ENCODE measurements at places on chromosomes 3 and 15. TPM values are rescaled to one million over a fixed set of nuclear protein-coding genes. Genes with fewer than 3 reads are reported as not detected.

LRRIQ4 gene
- 1.3 TPM for total RNA-seq

SERINC4 gene
- 0.46 TPM for total RNA-seq

SUSD5 gene
- 0.35 TPM for total RNA-seq

CCK gene
- total RNA-seq = 2.7 TPM

TNIK gene
- 30.7 TPM for total RNA-seq

FILIP1L gene
- total RNA-seq = 16.8 TPM

GPR62 gene
- not detected for total RNA-seq

- no peaks in the 10 kb centered on the region for H3K36me3 ChIP-seq
- H3K27me3 ChIP-seq = no peaks in the 10 kb centered on the region
- H3K4me3 ChIP-seq = no peak overlapping the region
- DNase-seq = peak; percentile 46
Observed at GRCh38 chr3:9251055-9251786, 1.8 kb upstream of the SRGAP3 start.

GRCh38 chr3:12486916-12487315 is 2.6 kb downstream of the TSEN2 start:
- no peak overlapping the region for H3K4me3 ChIP-seq
- H3K27me3 ChIP-seq = no peaks in the 10 kb centered on the region

GRCh38 chr3:149299938-149300801 is 33.3 kb downstream of the TM4SF18 start:
- peak overlapping the region; percentile 42 for H3K4me3 ChIP-seq
- peaks cover 55% of the 10 kb centered on the region for H3K4me1 ChIP-seq
- H3K36me3 ChIP-seq = no peaks in the 10 kb centered on the region

- H3K27ac ChIP-seq = no peak overlapping the region
- H3K36me3 ChIP-seq = no peaks in the 10 kb centered on the region
- H3K4me1 ChIP-seq = no peaks in the 10 kb centered on the region
- H3K27me3 ChIP-seq = no peaks in the 10 kb centered on the region
- no peak for DNase-seq
Observed at GRCh38 chr15:25544076-25544475, 105.3 kb upstream of the UBE3A start.

DNA sequence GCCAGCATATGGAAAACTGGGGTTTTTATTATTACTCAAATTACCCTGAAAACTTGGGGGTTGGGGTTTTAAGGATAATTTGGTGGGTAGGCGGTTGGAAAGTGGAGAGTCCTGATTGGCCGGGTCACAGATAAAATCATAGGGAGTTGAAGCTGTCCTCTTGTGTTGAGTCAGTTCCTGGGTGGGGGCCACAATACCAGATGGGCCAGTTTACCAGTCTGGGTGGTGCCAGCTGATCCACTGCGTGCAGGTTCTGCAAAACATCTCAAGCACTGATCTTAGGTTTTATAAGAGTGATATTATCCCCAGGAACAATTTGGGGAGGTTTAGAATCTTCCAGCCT is 4.9 kb upstream of the ZNF662 start:
- H3K27ac ChIP-seq = peak overlapping the region; percentile 68
- peak; percentile 74 for DNase-seq
- H3K36me3 ChIP-seq = no peaks in the 10 kb centered on the region
- H3K27me3 ChIP-seq = no peaks in the 10 kb centered on the region
- peaks cover 43% of the 10 kb centered on the region for H3K4me1 ChIP-seq
- H3K4me3 ChIP-seq = peak overlapping the region; percentile 37

GRCh38 chr3:25662736-25663320 is 1.9 kb downstream of the TOP2B start:
- peaks cover 17% of the 10 kb centered on the region for H3K4me1 ChIP-seq
- H3K27me3 ChIP-seq = no peaks in the 10 kb centered on the region
- H3K4me3 ChIP-seq = peak overlapping the region; percentile 89
- H3K27ac ChIP-seq = peak overlapping the region; percentile 64

DNA sequence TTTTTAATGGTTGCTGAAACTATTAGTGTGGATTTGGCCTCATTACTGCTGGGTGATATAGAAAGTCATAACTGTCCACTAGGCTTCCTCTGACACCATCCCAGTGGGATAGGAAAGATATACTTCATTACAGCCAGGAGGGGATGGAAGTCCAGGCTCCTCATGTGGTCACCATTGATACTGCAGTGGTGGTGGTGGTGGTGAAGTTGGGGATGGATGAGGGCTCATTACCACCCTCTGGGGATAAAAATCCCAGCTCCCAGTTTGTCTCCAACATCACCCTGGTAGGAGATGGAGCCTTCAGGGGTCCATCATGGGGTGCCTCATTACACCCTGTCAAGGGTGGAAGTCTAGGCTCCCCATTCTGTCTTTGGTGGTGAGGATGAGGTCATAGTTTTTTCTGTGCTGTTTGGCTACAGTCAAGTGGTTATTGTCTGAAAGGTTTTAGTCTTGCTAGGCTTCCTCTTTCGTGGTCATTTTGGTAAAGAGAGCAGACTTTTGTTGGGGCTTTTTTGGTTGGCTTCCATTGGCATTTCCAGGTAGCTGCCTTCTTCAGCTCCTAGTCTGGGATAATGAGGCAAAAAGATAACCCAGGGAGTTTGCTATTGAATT is 30.1 kb upstream of the FILIP1L start:
- no peaks in the 10 kb centered on the region for H3K27me3 ChIP-seq
- no peak overlapping the region for H3K4me3 ChIP-seq
- no peak for DNase-seq

DNA sequence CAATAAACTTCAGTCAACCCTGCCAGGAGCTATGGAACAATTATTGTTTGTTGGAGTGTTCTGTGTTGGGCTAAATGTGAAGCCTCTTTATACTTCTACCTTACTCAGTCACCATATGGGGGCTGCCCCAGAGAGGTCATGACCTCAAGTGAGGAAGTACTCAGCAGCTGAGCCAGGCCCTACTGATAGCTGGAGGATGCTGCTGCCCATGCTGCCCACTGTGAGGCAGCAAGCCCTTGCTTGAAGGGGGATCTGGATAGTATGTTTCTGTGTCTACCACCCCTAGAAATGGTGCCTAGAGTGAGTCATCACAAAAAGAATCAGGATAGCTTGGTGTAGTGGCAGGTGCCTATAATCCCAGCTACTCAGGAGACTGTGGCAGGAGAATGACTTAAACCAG is 4.5 kb upstream of the RPL24 start:
- no peak for DNase-seq
- H3K4me1 ChIP-seq = peaks cover 9% of the 10 kb centered on the region
- no peaks in the 10 kb centered on the region for H3K27me3 ChIP-seq
- no peak overlapping the region for H3K4me3 ChIP-seq
- H3K36me3 ChIP-seq = peaks cover 2% of the 10 kb centered on the region
- H3K27ac ChIP-seq = no peak overlapping the region

DNA sequence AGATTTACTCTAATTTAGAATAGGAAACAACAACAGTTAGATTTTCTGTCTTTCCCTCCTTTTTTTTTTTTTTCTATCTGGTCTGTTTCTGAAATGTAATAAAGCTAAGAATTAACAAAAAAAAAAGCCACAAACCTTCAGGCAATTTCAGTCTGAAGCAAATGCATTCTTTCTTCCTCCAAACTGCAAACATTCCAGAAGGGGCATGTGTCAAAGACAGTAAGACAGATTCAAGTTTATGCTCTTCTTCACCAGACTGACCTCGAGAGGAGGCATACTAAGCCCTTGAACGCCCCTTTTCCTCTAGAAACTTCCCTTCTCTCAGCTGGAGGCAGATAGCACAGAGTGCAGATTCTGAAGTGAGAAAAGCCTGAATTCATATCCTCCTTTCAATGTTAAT is 654.6 kb upstream of the LMCD1 start:
- no peak overlapping the region for H3K4me3 ChIP-seq
- no peak overlapping the region for H3K27ac ChIP-seq
- H3K4me1 ChIP-seq = no peaks in the 10 kb centered on the region

- no peaks in the 10 kb centered on the region for H3K27me3 ChIP-seq
- peaks cover 11% of the 10 kb centered on the region for H3K4me1 ChIP-seq
- H3K27ac ChIP-seq = no peak overlapping the region
- H3K4me3 ChIP-seq = no peak overlapping the region
Observed at GRCh38 chr15:62783303-62783957, 259.1 kb upstream of the TPM1 start.

DNA sequence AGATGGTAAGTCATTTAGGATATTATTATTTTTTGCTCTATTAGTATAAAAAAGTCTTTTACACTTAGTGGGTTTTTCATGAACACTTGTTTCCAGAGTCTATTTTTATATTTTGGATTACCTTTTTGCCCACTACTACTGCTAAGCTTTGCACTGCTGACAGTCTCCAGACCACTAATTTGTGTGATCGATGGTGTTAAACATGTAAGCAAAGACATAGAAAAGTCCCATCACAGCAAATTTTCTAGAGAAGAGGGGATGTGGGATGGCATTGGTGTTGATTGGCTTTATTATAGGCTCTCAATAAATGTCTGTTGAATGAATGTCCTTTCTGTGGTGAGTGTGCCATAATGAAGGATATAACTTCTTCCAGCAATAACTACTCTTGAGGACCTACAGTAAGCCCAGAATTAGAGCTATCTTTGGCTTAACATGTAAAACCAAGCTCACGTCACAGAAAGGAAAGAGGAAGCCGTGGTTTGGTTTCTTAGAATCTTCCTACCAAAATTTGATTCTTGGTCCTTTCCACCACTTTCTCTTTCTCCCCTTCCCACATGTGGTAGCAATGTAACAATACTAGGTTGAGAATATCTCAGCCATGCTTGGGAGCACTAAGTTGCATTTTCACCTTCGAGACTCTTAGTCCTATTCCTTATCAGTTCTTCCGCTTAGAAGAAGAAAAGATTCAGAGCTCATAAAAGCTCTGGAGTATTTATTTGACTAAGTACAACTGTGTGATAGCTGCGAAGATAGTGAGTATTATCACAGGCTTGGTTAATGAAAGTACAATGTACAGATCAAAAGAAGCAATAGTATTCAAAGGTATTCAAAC is 90.6 kb upstream of the UMPS start:
- H3K36me3 ChIP-seq = no peaks in the 10 kb centered on the region
- no peak overlapping the region for H3K4me3 ChIP-seq

DNA sequence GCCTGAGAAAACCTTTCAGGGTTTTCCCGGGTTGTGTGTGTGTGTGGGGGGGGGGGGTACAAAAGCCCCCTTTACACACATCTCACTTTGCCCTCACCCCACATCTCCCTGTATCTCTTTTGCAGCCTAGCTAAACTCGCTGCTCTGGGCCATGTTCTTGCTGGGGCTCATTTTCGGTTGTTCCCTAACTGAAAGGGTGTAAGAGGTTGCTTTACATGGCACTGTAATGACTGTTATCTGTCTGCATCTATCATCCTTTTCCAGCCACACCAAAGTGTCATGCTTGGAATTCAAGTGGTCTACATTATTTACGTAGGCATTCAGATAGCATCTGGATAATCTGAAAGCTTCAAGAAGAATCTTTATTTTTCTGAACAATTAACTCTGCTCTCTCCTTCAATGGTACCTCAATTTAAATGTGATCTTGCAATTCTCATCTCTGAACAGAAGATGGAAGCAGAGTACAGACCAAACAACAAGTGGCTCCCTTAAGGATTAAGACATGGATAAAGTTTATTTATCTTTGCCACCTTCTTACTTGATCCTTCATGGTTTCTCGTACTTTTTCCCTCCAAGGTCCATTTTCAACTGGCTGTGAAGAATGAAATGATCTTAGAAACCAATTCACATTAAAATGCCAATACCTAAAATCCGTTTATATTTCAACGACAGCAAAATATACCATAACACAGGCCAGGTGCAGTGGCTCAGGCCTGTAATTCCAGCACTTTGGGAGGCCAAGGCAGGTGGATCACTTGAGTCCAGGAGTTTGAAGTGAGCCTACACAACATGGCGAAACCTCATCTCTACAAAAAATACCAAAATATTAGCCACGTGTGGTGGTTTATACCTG is 34.9 kb downstream of the DCLK3 start:
- no peaks in the 10 kb centered on the region for H3K36me3 ChIP-seq
- H3K27ac ChIP-seq = no peak overlapping the region
- H3K4me3 ChIP-seq = no peak overlapping the region
- no peaks in the 10 kb centered on the region for H3K4me1 ChIP-seq
- DNase-seq = peak; percentile 44

DNA sequence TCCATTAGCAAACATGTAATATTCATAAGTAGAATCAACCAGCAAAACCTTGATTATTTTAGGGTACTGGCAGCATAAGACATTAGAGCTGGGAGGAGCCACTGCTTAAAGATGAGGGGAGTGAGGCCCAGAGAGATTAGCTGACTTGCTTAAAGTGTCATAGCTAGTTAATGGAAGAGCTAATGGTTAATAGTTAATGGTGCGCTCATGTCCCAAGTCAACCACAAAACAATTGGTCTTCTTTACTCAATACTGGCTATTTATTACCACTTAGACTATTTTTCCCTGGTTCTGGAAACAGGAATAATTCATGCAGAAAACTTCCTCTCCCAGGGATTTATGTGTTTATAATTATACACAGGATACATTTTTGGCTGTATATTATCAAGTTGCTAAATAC is 33.1 kb downstream of the EIF4E3 start:
- no peak overlapping the region for H3K4me3 ChIP-seq
- H3K27me3 ChIP-seq = peaks cover 26% of the 10 kb centered on the region
- no peaks in the 10 kb centered on the region for H3K4me1 ChIP-seq
- H3K27ac ChIP-seq = no peak overlapping the region
- DNase-seq = no peak

- H3K4me3 ChIP-seq = no peak overlapping the region
- H3K36me3 ChIP-seq = no peaks in the 10 kb centered on the region
- no peaks in the 10 kb centered on the region for H3K27me3 ChIP-seq
- no peak overlapping the region for H3K27ac ChIP-seq
- DNase-seq = no peak
- H3K4me1 ChIP-seq = peaks cover 17% of the 10 kb centered on the region
Observed at GRCh38 chr15:48880070-48880634, 2.2 kb downstream of the EID1 start.

DNA sequence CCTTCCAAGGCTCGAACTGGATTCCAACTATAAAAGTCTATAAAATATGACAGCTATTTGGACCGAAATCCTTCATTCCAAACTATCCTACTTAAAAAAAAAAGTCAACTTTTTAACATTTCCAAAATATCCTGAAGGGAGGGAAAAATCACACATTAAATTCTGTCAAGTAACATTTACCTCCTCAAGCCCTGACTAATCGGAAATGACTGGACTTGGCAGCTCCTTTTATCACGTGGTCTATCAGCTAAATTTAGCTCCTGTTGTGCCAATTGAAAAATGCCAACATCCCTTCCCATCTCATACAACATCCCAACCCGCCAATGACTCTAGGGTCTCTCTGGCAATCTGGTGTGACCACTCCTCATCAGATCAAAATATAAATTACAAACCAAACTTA is 297.9 kb downstream of the FHIT start:
- H3K4me3 ChIP-seq = no peak overlapping the region
- H3K27ac ChIP-seq = no peak overlapping the region
- no peaks in the 10 kb centered on the region for H3K36me3 ChIP-seq
- no peak for DNase-seq
- no peaks in the 10 kb centered on the region for H3K4me1 ChIP-seq
- H3K27me3 ChIP-seq = no peaks in the 10 kb centered on the region
